ENCODE measurements at places on chromosomes 5 and 9.

- DNase-seq: no peak
Measured at GRCh38 chr5:172048539-172049101, 42.2 kb upstream of the FBXW11 start.

DNA sequence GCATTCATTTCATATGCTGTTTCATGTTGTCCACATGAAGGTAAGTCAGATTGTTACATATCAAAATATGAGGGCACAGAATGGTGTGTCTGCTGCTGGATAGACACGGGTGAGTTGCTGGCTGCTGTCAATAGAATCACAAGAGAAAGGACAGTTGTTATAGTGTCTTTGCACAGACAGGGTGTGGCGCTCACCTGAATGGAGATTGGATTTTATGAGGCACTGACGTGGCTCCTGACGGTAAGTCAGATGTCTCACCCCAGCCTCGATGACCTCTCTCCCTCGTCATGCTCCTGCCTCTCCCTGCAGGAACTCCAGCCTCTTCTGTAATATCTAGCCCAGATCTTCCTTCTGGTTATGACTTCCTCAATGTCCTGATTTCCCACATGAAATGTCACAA is 75.4 kb upstream of the SELENOP start:
- no peak for DNase-seq

DNA sequence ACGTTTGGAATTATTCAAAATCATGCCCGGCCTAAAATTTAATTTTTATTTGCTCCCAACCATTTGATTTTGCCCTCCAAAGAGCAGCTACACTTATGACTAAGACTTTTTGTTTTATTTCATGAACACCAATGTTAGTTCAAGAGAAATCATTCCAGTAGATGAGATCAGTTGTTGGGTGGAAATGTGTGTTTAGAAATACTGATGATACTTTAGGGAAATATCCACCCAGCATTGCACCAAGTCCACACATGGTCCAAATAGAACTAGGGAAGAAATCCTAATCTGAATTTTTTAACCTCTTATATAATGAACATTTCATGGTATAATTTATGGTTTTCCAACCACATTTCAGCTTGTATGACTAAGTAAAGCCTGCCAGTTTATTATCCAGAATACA is 28.3 kb upstream of the GOLPH3 start:
- no peak for DNase-seq

GRCh38 chr5:66518753-66519152 is 77.4 kb upstream of the MAST4 start:
- DNase-seq: no peak

DNA sequence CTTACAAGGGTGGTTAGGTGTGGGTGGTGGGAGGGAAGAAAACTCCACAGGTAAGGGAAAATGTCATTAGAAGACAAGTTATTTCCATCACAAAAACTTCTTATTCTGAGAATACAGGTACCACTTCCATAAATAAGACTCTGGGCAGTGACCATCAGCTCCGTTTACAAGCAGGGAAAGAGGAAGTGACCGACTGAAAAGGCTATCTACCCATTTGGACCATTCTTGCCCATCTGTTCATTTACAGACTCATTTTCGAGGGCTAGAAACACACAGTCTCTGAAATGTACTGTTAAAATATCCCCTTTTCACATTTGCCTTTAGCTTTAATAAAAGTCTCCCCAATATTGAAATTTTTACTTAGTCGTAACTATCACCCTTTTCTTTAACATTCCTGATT is 79.5 kb downstream of the TTC39B start:
- no peak for DNase-seq

DNA sequence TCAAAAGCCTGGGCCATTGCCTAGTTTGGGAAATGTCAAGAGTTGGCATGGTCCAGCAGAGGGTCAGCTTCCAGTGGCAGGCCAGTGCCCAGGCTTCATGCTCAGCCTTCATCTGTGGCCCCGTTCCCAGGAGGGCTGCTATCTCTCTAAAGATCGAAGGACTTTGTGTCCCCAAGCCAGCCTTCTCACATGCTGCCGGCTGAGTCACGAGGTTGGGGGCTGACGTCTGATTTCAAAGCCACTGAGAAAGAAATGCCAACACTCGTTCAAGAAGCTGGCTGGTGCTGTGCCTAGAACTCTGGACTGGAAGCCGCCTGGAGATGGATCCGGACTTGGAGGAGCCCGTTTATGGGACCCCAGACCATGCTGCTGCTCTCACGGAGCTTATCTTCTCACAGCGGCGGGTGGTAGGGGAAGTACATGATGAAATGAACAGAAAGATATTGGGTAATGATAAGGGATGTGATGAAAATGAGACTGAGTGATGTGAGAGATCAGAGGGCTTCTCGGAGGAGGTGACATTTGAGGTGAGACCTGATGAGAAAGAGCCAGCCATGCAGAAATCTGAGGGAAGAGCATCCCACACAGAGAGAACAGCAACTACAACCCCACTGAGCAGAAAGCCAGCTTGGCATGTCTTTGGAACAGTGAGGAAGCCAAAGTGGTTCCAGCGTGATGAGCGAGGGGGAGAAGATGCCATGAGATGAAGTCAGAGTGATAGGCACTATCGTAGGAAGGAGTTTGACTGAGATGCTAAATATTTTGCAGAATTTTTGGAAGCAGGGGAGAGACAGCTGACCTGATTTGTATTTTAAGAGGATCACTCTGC is 54.9 kb upstream of the BOD1 start:
- no peak for DNase-seq

DNA sequence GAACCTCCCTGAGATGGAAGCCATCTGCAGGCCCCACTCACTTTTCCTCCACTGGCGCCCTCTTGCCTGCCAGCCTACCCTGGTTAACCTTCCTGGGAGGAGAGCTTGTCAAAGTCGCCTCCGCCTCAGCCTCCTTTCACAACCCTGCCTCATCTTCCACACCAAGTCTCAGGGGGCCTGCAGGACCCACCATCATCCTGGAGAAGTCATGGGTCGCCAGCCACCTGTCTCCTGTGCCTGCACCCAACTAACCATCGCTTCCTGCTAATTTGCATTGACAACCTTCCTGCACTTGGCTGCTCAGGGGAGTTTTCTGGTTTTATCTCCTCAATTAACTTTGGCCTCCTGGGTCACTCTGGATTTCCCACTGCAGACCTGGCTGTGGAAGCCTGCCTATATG is 52.8 kb upstream of the GRHPR start:
- DNase-seq: no peak

- no peak for DNase-seq
Measured at GRCh38 chr9:18520416-18521047, 46.6 kb downstream of the ADAMTSL1 start.

DNA sequence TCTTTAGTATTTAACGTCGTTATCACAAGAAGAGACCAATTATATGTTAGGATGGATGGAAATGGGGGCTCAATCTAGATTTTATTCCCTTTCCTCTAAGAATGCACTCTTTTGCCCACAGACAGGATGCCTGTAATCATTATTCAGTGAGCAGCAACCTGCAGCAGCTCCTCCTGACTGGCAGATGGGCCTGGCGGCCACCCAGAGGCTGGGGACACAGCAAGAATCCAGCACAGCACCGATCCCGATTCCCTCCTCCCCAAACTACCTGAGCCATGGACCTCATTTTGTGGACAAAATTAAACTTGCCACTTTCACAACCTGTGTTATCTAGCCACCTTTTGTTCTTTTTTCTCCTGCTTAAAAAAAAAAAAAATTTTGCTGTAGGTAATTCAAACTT is 101.0 kb downstream of the USP20 start:
- DNase-seq: no peak
